Activated naive CD8-positive, alpha-beta T cell treated with anti-CD3 and anti-CD28 coated beads, Interleukin-2, amount 10 ng/mL, durations not matched to agents 7 days and 5 days (primary cell): ENCODE measurements at places on chromosomes 2 and 18.

- no peak for DNase-seq
- H3K36me3 ChIP-seq: no peaks in the 10 kb centered on the region
- H3K27ac ChIP-seq: no peak overlapping the region
- no peaks in the 10 kb centered on the region for H3K4me1 ChIP-seq
- no peaks in the 10 kb centered on the region for H3K27me3 ChIP-seq
Observed at GRCh38 chr2:73021371-73022010, 50.0 kb downstream of the SFXN5 start.

- H3K27ac ChIP-seq: peak overlapping the region; percentile 63
- peaks cover 23% of the 10 kb centered on the region for H3K36me3 ChIP-seq
- H3K4me3 ChIP-seq: no peak overlapping the region
- no peaks in the 10 kb centered on the region for H3K27me3 ChIP-seq
- H3K4me1 ChIP-seq: peaks cover 63% of the 10 kb centered on the region
Observed at GRCh38 chr2:46353509-46353908, 56.3 kb downstream of the EPAS1 start.

GRCh38 chr2:60882971-60883753 is 1.8 kb downstream of the REL start:
- peaks cover 23% of the 10 kb centered on the region for H3K4me1 ChIP-seq
- H3K27ac ChIP-seq: peak overlapping the region; percentile 99

- H3K36me3 ChIP-seq: no peaks in the 10 kb centered on the region
- H3K27ac ChIP-seq: peak overlapping the region; percentile 19
- H3K4me3 ChIP-seq: peak overlapping the region; percentile 77
- peaks cover 2% of the 10 kb centered on the region for H3K4me1 ChIP-seq
Observed at GRCh38 chr2:105397953-105398335, 907 bp downstream of the FHL2 start.

DNA sequence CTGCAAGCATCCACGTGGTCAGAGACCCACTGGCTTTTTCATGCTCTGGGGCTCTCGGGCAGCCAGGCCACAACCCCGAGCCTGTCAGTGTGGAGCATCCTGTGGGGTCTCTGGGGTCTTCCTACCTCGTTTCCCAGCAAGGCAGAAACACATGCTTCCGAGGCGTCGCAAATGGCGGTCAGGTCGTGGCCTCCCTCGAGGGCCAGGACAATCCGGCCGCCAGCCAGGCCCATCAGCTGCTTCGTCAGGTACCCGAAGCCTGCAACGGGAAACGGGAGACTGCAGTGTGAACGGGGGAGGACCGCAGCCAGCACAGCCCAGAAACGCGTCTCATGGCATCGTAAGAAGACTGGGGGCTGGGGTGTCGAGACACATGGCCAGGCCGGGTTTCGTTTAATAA is 218.7 kb downstream of the TWIST2 start:
- H3K27ac ChIP-seq: no peak overlapping the region
- H3K4me3 ChIP-seq: no peak overlapping the region
- H3K4me1 ChIP-seq: no peaks in the 10 kb centered on the region
- DNase-seq: no peak
- peaks cover 8% of the 10 kb centered on the region for H3K36me3 ChIP-seq

DNA sequence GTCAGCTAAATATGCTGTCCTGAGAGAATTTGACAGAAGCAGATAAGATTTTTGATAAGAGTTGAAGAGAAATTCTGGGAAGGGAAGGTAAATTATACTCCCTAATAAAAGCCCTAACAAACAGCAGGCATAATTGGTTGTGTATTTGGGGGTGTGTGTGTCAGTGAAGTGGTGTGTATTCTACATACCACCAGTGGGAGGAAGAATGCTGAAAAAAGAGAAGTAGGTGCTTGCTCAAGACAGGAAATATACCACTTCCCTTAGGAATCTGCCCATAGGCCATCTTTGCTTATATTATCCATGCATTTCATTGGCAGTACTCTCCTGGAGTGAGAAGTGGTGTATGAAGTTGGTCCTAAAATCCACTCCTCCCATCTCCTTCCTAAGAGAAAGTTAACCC is 76.2 kb downstream of the FMNL2 start:
- DNase-seq: no peak
- H3K27me3 ChIP-seq: peaks cover 7% of the 10 kb centered on the region
- H3K4me1 ChIP-seq: no peaks in the 10 kb centered on the region
- no peak overlapping the region for H3K27ac ChIP-seq
- H3K36me3 ChIP-seq: no peaks in the 10 kb centered on the region
- no peak overlapping the region for H3K4me3 ChIP-seq

DNA sequence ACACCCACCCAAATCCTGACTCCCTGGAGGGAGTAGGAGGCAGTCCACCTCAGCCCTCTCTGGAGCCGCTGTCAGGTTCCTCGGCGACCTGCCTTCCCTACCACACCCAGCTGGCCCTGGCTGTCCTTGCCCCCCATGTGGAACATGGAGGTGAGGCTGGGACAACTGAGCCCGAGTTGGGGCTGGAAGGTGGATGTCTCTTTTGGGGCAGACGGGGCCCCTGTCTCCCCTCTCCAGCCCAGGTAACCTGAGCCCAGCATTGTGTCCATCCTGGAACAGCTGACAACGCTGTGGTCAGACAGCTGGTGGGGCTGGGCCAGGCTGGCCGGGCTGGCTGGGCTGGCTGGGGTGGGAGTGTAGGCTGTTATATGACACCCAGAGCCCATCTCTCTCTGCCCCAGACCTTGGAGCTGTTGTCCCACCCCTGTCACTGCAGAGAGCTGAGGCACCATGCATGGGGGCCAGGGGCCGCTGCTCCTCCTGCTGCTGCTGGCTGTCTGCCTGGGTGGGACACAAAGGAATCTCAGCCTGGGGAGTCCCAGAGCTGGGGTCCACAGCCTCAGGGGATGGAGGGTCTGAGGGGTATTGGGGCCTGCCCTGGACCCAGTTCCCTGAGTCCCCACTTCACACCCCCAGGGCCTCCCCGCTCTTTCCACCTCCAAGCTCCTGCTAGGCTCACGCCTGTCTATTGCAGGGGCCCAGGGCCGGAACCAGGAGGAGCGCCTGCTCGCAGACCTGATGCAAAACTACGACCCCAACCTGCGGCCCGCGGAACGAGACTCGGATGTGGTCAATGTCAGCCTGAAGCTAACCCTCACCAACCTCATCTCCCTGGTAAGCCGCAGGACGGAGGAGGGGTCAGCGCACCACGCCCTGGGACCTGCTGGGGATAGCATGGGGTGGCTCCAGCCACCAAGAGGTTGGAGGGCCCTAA is at the start of gene CHRNG:
Gene CHRNG, plus strand, starts transcription at position 395 of the 934 bp plus-strand sequence. Its CDS starts 56 bp downstream, at position 451.
- H3K4me3 ChIP-seq: no peak within 1 kb of the TSS
- H3K27me3 ChIP-seq: peaks cover 7% of the 10 kb centered on the region
- H3K36me3 ChIP-seq: peaks cover 5% of the 10 kb centered on the region
- H3K4me1 ChIP-seq: peaks cover 9% of the 10 kb centered on the region

DNA sequence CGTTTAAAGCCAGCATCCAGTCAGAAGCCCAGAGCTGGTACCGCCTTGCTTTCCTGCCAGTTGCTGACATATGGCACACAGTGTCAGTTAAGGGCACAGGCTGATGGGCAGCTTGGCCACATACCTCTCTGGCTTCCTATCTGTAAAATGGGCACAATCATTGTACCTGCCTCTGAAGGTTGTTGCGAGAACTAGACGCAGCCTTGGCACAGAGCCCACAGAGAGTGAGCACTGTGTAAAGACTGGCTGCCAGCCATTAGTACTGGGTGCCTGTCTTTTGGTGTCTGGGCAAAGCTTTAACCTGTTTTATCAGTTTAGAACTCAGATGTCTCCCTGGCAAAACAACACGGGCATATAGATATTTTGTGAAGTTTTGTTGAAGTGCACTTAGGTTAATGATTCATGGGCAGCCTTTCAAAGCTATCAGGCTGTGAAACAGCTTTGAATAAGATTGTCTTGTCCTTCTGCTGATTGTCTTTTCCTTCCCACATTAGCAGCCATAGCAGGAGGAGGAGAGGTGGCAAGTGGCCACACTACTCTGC is 269.5 kb downstream of the NEDD4L start:
- no peak overlapping the region for H3K27ac ChIP-seq
- peaks cover 23% of the 10 kb centered on the region for H3K4me1 ChIP-seq
- peaks cover 9% of the 10 kb centered on the region for H3K27me3 ChIP-seq
- no peak overlapping the region for H3K4me3 ChIP-seq
- no peaks in the 10 kb centered on the region for H3K36me3 ChIP-seq

DNA sequence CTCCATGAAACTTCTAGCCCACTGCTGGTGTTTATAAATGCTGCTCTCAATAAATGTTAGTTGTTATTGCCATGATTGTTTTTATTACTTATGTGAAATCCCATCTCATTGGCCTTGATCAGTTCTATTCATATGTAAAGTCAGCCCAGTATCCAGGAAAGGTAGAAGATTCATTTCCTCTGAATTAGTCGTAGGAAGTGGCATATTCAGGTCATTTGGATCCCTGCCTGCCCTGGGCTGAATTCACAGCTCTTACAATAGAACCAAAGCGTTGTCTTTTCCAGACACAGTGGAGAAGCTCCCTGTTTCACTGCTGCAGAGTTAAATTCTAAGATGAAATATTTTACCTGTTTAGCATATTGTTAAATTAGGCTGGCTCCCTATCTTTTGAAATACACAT is 70.3 kb downstream of the MAIP1 start:
- peaks cover 4% of the 10 kb centered on the region for H3K4me1 ChIP-seq
- H3K27ac ChIP-seq: no peak overlapping the region
- H3K4me3 ChIP-seq: no peak overlapping the region
- DNase-seq: no peak
- H3K27me3 ChIP-seq: peaks cover 9% of the 10 kb centered on the region
- H3K36me3 ChIP-seq: no peaks in the 10 kb centered on the region

DNA sequence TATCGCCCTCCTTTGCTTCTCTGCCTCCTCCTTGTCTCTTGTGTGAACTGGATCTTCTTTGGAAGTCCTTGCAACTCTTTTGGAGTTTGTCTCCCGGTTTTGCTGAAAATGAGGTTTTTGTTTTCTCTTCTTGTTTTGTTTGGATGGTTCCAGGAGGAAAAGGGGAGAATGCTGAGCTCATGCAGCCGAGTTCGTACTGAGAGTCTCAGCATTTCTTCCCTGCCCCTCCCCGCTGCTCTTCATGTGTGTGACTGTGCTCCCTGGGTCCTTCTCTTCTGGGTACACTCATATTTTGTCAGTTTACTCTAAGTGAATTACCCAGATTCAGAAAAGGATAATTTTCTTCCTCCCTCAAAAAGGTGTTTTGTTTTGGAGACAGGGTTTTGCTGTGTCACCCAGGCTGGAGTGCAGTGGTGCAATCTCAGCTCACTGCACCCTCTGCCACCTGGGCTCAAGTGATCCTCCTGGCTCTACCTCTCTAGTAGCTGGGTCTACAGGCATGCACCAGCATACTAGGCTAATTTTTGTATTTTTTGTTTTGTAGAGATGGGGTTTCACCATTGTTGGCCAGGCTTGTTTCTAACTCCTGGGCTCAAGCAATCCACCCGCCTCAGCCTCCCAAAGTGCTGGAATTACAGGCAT is 142.9 kb upstream of the IL1R2 start:
- peaks cover 22% of the 10 kb centered on the region for H3K36me3 ChIP-seq
- H3K27me3 ChIP-seq: no peaks in the 10 kb centered on the region
- H3K4me1 ChIP-seq: no peaks in the 10 kb centered on the region

- H3K36me3 ChIP-seq: no peaks in the 10 kb centered on the region
- H3K4me1 ChIP-seq: no peaks in the 10 kb centered on the region
- no peaks in the 10 kb centered on the region for H3K27me3 ChIP-seq
Observed at GRCh38 chr2:40371525-40372282, 80.2 kb downstream of the SLC8A1 start.

DNA sequence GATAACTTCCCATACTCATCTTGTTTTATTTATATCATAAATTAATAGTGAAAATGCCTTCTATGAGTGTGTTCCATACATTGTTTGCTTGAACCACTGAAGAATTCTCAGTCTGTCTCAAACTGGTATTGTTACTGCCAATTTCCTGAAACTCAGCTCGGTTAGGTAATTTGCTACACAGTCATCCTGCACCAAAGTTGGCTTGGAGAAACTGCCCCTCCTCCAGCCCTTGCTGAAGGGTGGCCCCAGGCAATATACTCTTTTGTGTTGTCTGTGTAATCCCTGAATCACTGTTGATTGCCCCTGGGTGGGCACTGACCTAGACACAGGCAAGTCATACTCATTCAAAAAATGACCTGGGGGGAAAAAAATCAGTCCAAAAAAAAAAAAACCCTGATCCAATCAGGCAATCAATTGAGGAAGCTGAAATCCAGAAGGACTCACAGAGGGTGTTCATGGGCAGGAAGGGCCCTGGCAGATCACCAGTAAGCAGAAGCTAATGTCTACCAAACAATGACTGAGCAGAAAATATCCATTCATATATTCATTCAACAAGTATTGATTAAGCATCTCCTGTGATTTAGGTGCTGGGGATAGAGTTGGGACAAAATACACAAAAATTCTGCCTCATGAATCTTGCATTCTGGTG is 3.8 kb upstream of the SESTD1 start:
- H3K27me3 ChIP-seq: peaks cover 34% of the 10 kb centered on the region
- H3K36me3 ChIP-seq: no peaks in the 10 kb centered on the region
- H3K27ac ChIP-seq: no peak overlapping the region
- no peak for DNase-seq
- no peak overlapping the region for H3K4me3 ChIP-seq

GRCh38 chr18:28916456-28916855 is 739.5 kb upstream of the CDH2 start:
- no peaks in the 10 kb centered on the region for H3K36me3 ChIP-seq
- no peak overlapping the region for H3K4me3 ChIP-seq
- H3K27me3 ChIP-seq: no peaks in the 10 kb centered on the region
- no peak overlapping the region for H3K27ac ChIP-seq

DNA sequence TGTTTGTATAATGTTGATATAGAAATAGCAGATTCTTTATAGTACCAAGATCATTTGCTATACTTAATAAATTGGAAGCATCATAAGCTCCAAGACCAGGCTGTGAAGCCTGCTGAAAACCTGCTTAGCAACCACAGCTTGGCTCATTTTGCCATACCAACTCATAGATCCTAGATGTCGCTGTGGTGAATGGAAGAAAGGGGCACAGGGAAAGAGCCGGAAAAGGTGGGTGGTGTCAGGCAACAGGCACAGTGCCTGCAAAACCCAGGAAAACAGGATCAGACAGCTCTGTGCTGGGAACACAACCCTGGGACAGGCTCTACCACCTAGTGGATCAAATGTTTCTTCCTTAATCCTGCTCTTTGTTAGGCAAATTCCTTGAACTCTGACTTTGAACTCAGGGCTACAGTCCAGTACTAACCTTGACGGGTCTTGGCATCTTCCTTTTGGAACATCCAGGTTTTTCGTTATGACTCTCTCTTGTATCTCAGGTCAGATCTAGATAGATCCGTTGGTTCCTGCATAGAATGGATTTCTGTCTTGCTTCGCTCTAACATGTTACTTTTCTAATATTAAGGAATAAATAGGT is 31.6 kb downstream of the TWSG1 start:
- H3K4me1 ChIP-seq: no peaks in the 10 kb centered on the region
- H3K27ac ChIP-seq: no peak overlapping the region
- H3K4me3 ChIP-seq: no peak overlapping the region

- H3K36me3 ChIP-seq: no peaks in the 10 kb centered on the region
- H3K4me1 ChIP-seq: no peaks in the 10 kb centered on the region
- H3K27me3 ChIP-seq: no peaks in the 10 kb centered on the region
- H3K4me3 ChIP-seq: no peak overlapping the region
- H3K27ac ChIP-seq: no peak overlapping the region
- DNase-seq: no peak
Observed at GRCh38 chr2:49162151-49162550, 7.8 kb upstream of the FSHR start.

- no peak overlapping the region for H3K27ac ChIP-seq
- DNase-seq: no peak
- peaks cover 13% of the 10 kb centered on the region for H3K4me1 ChIP-seq
- H3K27me3 ChIP-seq: no peaks in the 10 kb centered on the region
- peaks cover 2% of the 10 kb centered on the region for H3K36me3 ChIP-seq
Observed at GRCh38 chr2:10688921-10689807, 611 bp downstream of the NOL10 start.
